CD4-positive, alpha-beta T cell treated with Interleukin-1 beta for 1 hour (primary cell): ENCODE measurements at places on chromosomes 5 and 9.

GRCh38 chr5:33565324-33565723 is 124.6 kb downstream of the TARS1 start:
- DNase-seq, result no peak

DNA sequence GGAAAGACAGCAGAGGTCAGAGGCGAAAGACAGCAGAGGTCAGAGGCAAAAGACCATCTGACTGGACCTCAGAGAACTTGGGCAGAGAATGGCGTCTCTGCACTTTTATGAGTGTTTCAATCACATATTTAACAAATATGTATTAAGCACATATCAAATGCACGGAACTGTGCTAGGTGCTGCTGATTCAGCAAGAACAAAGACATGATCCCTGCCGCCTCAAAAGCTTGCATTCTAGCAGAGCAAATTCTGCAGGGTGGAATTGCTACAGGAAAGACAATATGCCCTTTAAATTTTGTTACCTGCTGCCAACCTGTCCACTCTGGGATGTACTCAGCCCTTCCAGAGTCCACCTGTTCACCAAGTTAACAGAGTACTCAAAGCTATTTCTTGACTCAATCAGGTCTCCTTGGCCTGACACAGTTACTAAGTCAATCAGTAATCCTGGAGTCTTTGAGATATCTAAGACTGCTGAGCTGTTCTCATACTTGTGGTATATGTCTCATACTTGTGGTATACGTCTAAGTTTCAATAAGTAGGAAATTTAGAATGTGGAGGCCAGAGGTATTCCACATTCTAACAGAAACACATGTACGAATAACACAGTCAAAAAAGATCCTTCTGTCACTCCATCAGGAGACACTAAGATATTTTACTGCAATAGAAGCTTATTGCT is 131.8 kb downstream of the GNAQ start:
- no peak for DNase-seq

- no peak for DNase-seq
Observed at GRCh38 chr9:6590334-6590733, 55.2 kb downstream of the GLDC start.

DNA sequence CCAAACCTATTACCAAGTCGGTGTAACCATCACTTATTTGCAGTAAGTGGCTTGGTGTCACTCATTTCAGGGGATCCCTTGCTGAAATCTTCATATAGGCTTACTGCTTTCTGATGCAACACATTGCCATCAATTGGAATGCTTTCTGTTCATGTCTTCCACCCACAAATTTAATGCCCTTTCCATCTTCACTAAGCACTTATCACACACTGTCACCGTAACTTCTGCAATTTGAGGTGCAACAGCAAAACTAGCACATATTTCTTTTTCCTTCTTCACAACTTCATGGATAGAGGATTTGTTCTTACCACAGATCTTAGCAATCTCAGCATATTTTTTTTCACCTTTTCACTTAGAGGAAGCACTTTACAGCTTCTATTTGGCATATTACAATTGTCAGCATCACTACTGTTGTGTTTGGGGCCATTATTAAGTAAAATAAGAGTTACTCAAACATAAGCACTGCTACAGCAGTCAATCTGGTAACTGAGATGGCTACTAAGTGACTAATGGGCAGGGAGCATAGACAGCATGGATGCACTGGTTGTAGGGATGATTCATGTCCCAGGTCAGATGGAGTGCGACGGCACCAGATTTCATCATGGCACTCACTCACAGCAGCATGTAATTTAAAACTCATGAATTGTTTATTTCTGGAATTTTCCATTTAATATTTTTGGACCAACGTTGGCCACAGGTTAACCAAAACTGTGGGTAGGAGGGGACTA is 70.1 kb downstream of the PIP5K1B start:
- no peak for DNase-seq

GRCh38 chr9:81132318-81132717 is 557.0 kb downstream of the TLE1 start:
- DNase-seq, result no peak
